ENCODE measurements at places on chromosomes 5 and 9. TPM values are rescaled to one million over a fixed set of nuclear protein-coding genes. Genes with fewer than 3 reads are reported as not detected.

PLK2 gene
- total RNA-seq, result 138 TPM

IL4 gene
- total RNA-seq, result not detected

IFNA13 gene
- not detected for total RNA-seq

MARCOL gene
- total RNA-seq, result not detected

EXOC3 gene
- 40.7 TPM for total RNA-seq

UBLCP1 gene
- total RNA-seq, result 14.1 TPM

PCDHGA11 gene
- total RNA-seq, result 3.0 TPM

PPP2R2B gene
- total RNA-seq, result 1.6 TPM

CDC20B gene
- not detected for total RNA-seq

FAM200C gene
- 4.2 TPM for total RNA-seq

- H3K36me3 ChIP-seq, result no peaks in the 10 kb centered on the region
- H3K4me3 ChIP-seq, result no peak overlapping the region
- H3K27ac ChIP-seq, result peak overlapping the region; percentile 43
- no peaks in the 10 kb centered on the region for H3K27me3 ChIP-seq
- H3K4me1 ChIP-seq, result no peaks in the 10 kb centered on the region
Measured at GRCh38 chr9:112861155-112861554, 29.5 kb downstream of the SLC46A2 start.

GRCh38 chr5:123787635-123788034 is 275.7 kb downstream of the CSNK1G3 start:
- no peak overlapping the region for H3K27ac ChIP-seq
- no peaks in the 10 kb centered on the region for H3K36me3 ChIP-seq
- no peaks in the 10 kb centered on the region for H3K27me3 ChIP-seq
- DNase-seq, result no peak

DNA sequence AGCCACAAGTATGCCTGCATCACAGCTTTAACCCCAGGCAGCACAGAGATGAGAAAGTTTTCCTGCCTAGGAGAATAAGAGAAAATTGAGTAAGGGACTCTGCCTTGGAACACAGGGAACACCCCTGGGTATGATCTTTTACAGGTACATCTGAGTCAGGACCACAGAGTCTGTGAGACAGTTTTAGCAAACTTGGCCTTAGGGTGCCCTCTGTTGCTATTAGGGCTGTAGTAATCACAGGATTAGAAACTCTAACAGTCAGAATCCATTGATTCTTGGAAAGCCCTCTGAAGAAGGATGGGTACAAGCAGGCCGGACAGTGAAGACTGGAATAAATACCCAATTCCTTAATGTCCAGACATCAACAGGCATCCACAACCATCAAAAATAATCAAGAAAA is 989.5 kb upstream of the CDH9 start:
- no peak overlapping the region for H3K4me3 ChIP-seq
- H3K4me1 ChIP-seq, result no peaks in the 10 kb centered on the region
- DNase-seq, result no peak
- no peaks in the 10 kb centered on the region for H3K36me3 ChIP-seq
- H3K27ac ChIP-seq, result no peak overlapping the region
- no peaks in the 10 kb centered on the region for H3K27me3 ChIP-seq

GRCh38 chr9:89923961-89924504 is 319.2 kb downstream of the GADD45G start:
- no peaks in the 10 kb centered on the region for H3K27me3 ChIP-seq
- H3K36me3 ChIP-seq, result no peaks in the 10 kb centered on the region
- peak; percentile 55 for DNase-seq
- peaks cover 7% of the 10 kb centered on the region for H3K4me1 ChIP-seq
- H3K4me3 ChIP-seq, result no peak overlapping the region
- H3K27ac ChIP-seq, result no peak overlapping the region

- DNase-seq, result no peak
- H3K4me3 ChIP-seq, result no peak overlapping the region
- H3K27ac ChIP-seq, result no peak overlapping the region
- H3K4me1 ChIP-seq, result no peaks in the 10 kb centered on the region
- H3K36me3 ChIP-seq, result no peaks in the 10 kb centered on the region
Measured at GRCh38 chr5:170626507-170627150, 122.8 kb downstream of the KCNIP1 start.

GRCh38 chr9:136507992-136508375 is 25.1 kb upstream of the SEC16A start:
- H3K27ac ChIP-seq, result no peak overlapping the region
- H3K36me3 ChIP-seq, result peaks cover 79% of the 10 kb centered on the region
- peaks cover 25% of the 10 kb centered on the region for H3K4me1 ChIP-seq

GRCh38 chr9:124285903-124286291 is 28.1 kb downstream of the NEK6 start:
- DNase-seq, result peak; percentile 88
- no peaks in the 10 kb centered on the region for H3K36me3 ChIP-seq
- no peaks in the 10 kb centered on the region for H3K27me3 ChIP-seq

- H3K4me1 ChIP-seq, result no peaks in the 10 kb centered on the region
- no peaks in the 10 kb centered on the region for H3K36me3 ChIP-seq
- H3K4me3 ChIP-seq, result no peak overlapping the region
- DNase-seq, result no peak
Measured at GRCh38 chr9:99286536-99286935, 64.5 kb downstream of the SEC61B start.

DNA sequence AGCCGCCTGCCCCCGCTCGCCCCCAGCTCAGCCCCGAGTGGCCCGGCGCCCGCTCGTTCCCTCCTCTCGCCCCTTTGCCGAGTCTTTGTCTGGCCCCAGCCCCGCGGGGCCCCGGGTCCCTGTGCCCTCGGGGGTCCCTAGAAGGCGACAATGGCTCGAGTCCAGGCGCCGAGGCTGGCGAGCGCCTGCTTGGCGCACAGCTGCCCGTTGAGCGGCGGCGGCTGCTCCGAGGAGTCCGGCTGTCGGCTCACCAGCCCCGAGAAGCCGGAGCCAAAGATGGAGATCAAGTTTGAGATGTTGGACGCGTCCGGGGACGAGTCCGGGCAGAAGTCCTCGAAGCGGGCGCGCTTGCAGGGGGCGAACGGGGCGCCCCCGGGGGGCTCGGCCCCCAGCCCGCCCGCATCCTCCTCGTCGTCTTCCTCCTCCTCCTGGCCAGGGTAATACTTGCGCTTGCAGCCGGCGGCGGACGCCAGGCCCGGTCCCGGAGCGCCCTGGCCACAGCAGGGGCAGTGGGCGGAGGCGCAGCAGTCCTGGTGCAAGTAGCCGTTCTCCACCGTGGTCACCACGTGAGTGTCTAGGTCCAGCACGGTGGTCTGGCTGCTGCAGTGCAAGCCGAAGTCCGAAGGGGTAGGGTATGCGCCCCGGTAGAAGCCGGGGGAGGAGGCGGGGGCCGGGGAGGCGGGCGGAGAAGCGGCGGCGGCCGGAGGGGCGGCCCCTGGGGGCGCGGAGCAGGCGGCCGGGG is 1.2 kb downstream of the IER5L start:
- H3K4me1 ChIP-seq, result no peaks in the 10 kb centered on the region
- H3K4me3 ChIP-seq, result peak overlapping the region; percentile 63
- H3K27me3 ChIP-seq, result no peaks in the 10 kb centered on the region
- peak overlapping the region; percentile 96 for H3K27ac ChIP-seq
- H3K36me3 ChIP-seq, result no peaks in the 10 kb centered on the region

DNA sequence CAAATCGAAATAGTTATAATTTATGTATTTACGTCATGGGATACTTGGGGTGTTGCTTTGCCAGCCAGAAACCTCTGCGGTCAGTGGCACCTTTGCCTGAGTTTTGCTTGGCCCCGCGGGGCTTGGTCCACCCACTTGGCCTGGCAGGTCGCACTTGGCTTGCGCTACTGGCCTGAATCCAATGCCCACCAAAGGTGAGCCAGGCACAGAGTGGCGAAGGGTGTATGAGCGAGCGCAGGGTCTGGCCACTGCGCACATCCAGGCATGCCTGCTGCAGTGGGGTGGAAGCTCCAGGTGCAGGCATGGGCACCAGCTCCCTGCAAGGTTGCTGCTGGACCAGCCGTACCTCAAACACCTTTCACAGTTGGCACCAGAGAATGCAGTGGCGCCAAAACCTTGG is 714.6 kb downstream of the CDH9 start:
- H3K27ac ChIP-seq, result no peak overlapping the region
- no peak for DNase-seq
- H3K27me3 ChIP-seq, result no peaks in the 10 kb centered on the region

GRCh38 chr9:88523056-88523455 is 11.9 kb upstream of the NXNL2 start:
- H3K27me3 ChIP-seq, result no peaks in the 10 kb centered on the region
- no peaks in the 10 kb centered on the region for H3K4me1 ChIP-seq
- H3K36me3 ChIP-seq, result no peaks in the 10 kb centered on the region
- no peak for DNase-seq
- no peak overlapping the region for H3K27ac ChIP-seq

GRCh38 chr5:36214436-36214835 is 27.3 kb downstream of the NADK2 start:
- peaks cover 57% of the 10 kb centered on the region for H3K36me3 ChIP-seq
- DNase-seq, result no peak

DNA sequence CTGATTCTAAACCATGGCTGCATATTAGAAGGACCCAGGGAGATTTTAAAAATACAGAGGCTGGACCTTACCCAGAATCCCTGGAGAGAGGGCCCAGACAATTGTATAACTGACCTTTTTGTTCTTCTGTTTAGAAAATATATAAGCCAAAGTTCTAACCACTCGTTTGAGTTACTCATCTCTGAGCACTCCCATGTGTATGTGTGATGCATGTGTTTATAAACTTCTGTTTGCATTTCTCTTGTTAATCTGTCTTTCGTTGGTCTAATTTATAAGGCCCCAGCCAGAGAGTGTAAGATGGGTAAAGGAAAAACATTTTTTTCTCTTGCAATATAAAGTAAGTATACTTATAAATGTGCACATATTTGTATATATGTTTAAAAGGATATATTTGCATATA is 443.9 kb downstream of the ZNF608 start:
- no peak for DNase-seq
- H3K4me3 ChIP-seq, result no peak overlapping the region
- H3K36me3 ChIP-seq, result no peaks in the 10 kb centered on the region
- H3K4me1 ChIP-seq, result peaks cover 12% of the 10 kb centered on the region

DNA sequence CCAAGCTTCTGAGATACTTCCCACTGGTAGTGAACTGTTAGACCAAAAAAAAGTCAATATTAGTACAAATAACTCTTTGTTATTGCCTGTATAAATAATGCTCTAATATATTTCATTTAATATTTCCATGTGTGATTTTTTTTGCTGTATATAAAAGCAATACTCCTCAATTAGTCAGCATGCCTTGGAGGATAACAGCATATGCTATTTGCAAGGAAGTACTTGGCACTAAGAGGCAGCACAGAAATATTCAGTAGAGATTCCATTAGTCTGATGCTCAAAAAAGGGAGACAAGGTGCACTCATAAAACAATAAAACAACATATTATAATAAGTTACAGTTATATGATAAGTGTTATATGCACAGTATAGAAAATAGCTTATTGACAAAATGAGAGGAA is 296.6 kb upstream of the MPDZ start:
- H3K36me3 ChIP-seq, result no peaks in the 10 kb centered on the region
- DNase-seq, result no peak
- H3K4me1 ChIP-seq, result peaks cover under 1% of the 10 kb centered on the region
- no peak overlapping the region for H3K27ac ChIP-seq
- no peaks in the 10 kb centered on the region for H3K27me3 ChIP-seq

DNA sequence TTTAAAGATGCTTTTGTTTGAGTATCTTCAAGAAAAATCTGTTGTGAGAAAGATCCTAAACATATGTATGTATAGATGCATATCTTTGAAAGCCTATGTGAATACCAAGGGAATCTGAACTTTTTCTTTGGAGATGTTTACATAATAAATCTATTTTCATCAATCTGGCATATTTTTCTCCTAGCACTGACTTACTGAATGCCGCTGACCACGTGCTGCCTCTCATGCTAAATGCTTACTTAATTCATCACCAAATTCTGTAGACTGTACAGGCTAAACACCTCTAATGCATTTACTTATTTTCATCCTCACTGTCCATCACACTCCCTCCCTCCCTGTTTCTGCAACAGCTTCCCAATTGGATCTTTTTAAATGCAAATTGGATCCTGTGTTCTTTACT is 566.2 kb upstream of the WWC1 start:
- DNase-seq, result no peak
- no peaks in the 10 kb centered on the region for H3K36me3 ChIP-seq
- no peaks in the 10 kb centered on the region for H3K4me1 ChIP-seq
- no peaks in the 10 kb centered on the region for H3K27me3 ChIP-seq

DNA sequence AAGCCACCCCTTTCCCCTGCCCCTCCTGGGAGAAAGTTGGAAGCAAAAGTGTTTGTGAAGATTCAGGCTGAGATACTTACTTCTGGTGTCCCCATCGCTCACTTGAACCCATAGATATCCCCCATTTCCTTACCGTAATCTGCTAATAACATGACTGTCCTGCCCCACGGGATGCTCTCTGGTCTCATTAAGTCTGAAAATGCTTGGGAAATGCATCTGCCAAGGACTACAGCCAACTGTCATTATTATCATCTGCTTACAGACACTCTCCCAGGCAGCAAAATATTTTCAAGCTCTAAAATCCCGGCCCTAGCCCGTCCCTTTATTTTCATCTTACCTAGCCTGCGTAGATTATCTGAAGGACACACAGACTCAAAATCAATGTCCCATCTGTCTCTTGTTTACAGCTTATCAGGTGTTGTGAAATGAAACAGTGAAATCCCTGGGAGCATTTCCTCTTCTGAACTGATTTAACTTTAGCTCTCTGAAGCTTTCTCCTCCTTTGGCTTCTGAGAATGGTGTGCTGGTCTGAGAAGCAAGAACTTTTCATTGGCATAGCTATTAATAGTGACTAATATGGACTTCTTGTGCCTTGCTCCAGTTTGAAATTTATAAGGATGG is 126.9 kb upstream of the OSMR start:
- H3K27me3 ChIP-seq, result no peaks in the 10 kb centered on the region
- H3K4me1 ChIP-seq, result no peaks in the 10 kb centered on the region
- no peaks in the 10 kb centered on the region for H3K36me3 ChIP-seq
- H3K4me3 ChIP-seq, result no peak overlapping the region

DNA sequence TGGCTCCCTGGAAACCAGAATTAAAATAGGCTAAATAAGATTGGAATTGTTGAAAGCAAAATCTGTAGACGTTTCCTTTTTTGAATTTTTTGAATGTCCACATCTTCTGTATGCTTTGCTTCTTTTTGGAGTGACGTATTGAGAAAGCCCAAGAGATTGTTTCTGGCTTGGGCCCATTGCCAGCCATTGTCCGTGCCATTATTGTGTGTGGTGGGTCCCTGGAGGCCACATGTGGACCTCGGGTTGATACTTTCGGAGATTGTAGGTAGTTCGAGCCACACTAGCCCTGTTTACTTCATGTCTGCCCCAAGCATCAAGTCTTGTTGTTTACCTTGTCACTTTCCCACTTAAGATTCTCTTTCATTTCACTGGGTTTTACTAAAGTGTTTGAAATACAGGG is 106.0 kb downstream of the PALM2AKAP2 start:
- H3K27me3 ChIP-seq, result no peaks in the 10 kb centered on the region
- peaks cover 21% of the 10 kb centered on the region for H3K36me3 ChIP-seq
- no peak for DNase-seq
- H3K27ac ChIP-seq, result peak overlapping the region; percentile 69

Measured in right atrium auricular region (tissue), 2 donors.